T-cell (primary cell): ENCODE measurements at places on chromosomes 2 and 18.
A peak's percentile ranks its signal among the peaks of the same experiment; 100 is the strongest.

DNA sequence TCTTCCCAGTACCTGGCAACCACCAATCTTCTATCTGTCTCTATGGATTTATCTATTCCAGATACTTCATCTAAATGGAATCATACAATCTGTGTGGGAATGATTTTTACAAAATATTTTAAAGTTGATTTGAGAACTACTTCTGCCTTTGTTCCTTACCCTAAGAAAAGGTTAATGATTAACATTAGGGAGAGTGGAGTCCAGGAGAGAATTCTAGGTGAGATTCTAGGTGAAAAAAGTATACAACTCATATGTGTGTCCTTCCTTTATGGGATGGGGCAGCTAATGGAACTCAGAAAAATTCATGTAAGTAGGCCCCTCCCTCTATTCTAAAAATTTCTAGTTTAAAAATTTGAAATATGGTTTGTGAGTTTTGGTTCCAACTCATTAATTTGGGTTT is 35.9 kb upstream of the WDSUB1 start:
- no peak for DNase-seq

DNA sequence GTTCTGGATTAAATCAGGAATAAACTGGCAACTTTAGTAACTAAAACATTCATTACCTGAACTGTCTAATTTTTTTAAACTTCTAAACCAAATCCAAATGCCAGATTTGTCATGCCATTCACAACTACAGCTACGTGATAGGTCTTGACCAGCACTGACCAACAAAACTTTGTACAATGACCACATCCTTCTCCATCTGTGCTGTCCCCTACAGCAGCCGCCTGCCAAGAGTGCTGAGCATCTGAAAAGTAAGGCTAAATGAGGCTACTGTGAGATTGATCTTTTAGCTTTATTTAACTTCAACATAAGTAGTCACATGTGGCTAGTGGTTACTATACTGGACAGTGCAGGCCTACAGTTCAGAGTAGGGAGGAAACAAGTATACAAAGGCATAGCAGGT is 7.6 kb downstream of the FAM168B start:
- DNase-seq, result no peak

- DNase-seq, result no peak
Observed at GRCh38 chr18:58125183-58125582, 81.2 kb downstream of the NEDD4L start.

DNA sequence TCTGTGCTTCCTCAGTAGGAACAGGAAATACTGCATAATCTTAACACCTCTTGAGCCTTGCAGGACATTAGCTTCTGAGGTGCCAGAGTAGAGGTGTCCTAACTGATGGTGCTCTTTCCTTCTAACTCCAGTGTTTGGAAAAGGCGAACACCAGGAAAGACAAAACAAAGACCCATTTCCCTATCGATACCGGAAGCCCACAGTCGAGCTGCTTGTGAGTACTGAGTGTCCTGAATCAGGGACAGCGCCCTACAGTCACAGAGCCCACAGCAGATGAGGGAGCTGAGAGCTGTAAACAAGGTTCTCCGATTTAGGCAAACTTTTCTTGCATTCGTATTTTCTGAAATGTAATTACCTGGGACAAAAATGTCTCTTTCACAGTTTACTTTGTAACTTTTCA is 50.7 kb downstream of the SLC14A2 start:
- no peak for DNase-seq

DNA sequence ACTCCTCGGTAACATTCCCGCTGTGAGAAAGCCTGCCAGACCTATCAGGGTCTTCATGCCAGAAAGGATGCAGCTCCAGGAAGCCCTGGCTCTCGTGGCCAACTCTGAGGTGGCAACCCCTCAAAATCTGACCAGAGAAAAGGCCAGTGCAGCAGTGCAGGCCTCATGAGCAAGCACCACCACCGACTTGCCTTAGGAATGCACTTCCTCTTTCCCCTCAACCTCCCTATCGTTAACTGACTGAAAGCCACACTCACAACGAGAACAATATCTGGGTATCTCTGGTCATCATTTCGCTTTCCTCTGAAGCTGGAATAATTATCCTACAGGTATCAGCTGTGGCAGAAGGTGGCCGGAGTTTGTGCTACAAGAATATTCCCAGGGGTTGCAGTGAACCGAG is 101.4 kb upstream of the POU3F3 start:
- no peak for DNase-seq

- DNase-seq, result no peak
Observed at GRCh38 chr2:235521844-235522243, 28.0 kb downstream of the AGAP1 start.

DNA sequence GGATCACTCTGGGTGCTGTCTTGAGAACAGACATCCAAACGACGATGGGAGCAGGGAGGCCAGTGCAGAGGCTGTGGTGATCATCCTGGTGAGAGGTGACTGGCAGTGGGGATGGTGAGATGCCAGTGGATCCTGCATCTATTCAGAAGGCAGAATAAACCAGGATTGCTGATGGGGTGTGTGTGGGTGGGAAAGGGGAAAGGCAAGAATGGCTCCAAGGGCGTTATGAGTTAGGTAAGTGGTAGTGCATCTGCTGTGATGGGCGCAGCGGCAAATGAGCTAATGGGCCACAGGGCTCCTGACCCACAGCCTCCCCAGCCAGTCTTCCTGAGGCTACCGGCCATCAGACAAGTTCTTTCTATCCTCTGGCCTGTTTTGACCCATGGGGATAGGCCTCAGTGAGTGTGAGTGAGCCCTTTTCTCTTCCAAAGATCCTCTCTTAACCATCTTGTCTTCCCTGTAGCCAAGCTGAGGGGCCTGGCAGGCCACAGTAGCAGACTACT is 29.6 kb downstream of the SERTAD2 start:
- no peak for DNase-seq

GRCh38 chr2:239021651-239022436 is 174.0 kb downstream of the TWIST2 start:
- no peak for DNase-seq

GRCh38 chr2:16315458-16315835 is 350.2 kb downstream of the CYRIA start:
- DNase-seq, result no peak

GRCh38 chr2:160472839-160473251 is 20.8 kb downstream of the RBMS1 start:
- no peak for DNase-seq

- no peak for DNase-seq
Observed at GRCh38 chr18:6352275-6352674, 62.4 kb downstream of the L3MBTL4 start.

GRCh38 chr2:113039158-113039557 is 13.5 kb downstream of the IL36B start:
- no peak for DNase-seq

DNA sequence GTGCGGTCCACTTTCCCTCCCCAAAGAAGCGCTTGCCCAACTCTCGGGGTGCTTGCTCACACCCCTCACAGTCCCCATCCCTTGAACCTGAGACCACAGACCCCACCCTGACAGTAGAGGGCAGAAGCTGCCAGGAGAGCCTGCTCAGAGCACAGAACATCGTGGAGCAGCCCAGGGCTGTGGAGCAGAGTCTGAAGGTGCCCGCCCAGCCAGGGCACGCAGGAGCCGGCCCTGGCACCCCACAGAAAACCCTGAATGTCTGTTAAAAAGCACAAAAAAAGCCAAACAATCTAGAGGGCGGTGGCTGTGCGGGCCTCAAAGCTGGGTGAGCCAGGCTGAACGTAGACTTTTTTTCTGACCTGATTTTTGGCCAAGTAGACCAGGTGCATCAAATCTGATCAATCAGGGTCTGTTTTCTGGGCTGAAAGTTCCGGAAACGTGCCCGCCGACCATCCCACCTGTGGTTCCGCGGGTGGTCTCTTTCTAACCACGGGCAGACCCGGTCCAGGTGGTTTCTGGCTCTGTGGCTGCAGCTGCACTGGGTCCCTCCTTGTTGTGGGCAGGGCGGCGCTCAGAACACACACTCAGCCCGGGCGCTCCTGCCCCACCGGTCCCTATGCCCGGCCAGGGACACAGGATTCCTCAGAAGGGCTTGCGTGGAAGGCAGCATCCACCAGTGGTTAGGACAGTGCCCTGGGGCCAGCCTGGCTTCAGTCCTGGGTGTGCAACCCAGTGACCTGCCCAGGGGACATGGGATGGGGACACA is 66.3 kb downstream of the SLC66A2 start:
- DNase-seq, result no peak

- no peak for DNase-seq
Observed at GRCh38 chr18:7924616-7925015, 357.5 kb downstream of the PTPRM start.

DNA sequence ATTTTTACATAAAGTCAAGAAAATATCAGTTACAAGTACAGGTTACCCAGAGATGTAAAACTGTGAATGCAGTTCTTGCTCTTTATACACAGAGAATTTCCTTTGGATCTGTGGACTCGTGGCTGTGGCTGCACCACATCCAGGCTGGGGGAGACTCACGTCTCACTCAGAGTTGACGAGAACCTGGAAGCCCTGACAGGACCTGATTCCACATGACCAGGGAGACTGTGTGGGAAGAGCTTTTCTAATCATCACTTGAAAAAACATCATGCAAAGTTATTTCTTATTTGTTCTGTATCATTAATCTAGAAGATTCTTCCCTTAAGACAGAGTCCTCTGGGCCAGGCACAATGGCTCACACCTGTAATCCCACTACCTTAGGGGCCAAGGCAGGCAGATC is 1159.0 kb downstream of the RPIA start:
- no peak for DNase-seq

DNA sequence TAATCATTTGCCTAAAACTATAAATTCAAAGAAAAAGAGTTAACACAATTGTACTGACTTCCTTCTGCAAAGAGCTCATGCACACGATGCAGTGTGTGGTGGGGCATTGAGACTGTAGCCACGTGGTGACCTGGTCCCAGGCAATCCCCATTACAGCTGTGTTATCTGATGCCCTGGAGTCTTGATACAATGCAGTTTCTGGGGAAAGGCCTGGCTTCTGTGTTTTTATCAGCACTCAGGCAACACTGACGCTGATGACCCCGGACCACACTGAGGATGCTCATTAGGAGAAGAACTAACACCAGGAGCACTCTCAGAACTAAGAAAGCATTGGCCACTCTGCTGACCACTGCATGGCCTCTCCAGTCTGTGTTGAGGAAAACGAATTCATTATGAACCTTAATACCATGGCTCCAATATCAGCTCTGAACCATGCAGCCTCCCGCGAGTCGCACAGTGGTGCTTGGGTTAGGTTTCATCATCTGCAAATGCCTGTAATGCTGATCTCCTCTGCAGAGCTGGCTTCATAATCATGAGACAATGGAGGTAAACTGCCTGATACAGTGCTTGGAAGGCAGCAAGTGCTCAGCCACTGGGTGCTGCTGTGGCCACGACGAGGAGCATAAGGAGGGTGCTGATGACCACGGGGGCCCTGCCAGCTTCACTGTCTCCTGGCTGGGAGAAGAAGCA is 218.5 kb downstream of the MYT1L start:
- no peak for DNase-seq

DNA sequence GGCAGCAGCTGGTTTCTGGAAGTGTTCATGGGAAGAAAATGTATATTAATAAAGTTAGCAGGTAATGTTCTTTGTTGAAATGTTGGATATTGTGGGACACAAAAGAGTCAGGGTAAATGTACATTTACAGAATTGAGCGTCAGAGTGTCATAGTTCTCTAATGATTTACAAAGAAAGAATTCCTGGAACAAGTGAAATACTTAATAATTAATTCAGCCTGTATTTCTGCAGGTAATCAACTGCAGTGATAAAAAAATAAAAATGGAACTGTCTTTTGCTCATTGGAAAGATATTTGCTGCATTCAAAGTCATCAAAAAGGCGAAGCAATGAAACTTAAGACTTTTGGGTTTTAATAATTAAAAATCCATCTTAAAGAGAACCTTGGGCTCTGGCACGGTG is 27.4 kb upstream of the PTH2R start:
- DNase-seq, result no peak

DNA sequence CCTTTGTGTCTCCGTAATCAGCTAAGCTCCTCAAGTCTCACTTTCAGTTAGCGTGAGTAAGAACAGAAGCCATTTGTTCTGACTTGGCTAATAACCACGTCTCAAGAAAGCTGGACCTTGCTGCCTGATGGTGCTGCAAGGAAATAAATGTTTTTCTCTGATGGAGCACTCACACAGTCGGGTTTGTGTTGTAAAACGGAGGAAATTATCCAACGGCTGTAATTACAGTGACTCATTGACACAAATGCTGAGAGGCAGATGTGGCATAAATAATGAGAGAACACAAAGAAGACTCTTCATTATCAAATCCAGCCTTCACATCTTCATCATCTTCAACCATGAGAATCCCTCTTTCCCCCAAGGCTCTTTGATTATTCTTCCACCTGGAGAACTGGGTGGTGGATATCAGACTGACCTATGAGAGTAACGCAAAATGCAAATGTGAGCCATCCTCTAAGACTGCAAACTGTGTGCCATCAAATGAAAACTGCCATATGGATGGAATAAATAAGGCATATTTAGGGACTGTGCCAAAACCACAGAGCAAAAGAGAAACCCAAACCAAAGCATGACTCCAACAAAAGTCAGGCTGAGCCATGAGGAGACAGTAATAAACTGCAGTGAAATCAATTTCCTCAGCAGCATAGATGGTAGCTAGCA is 252.6 kb downstream of the RND3 start:
- no peak for DNase-seq

GRCh38 chr2:213152065-213152794 is 818 bp upstream of the IKZF2 start:
- peak; percentile 13 for DNase-seq

DNA sequence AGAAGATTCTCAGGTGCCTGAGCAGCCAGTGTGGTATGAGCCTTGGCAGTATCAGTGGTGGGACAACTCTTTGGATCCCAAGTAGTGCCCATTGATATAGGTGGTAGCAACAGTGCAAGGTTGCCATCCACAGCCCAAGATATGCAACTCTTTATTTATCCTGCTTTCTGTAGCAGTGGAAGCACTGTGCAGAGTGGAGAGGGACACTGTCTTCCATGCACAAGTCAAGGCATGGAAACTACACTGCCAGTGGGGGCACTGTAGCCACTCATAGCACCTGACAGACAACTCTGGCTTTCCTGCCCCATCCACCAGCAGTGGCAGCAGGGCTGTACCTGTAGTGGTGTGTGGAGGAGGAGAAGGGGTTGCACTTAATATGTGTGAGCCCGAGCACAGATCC is 409.6 kb upstream of the TMEFF2 start:
- DNase-seq, result no peak

DNA sequence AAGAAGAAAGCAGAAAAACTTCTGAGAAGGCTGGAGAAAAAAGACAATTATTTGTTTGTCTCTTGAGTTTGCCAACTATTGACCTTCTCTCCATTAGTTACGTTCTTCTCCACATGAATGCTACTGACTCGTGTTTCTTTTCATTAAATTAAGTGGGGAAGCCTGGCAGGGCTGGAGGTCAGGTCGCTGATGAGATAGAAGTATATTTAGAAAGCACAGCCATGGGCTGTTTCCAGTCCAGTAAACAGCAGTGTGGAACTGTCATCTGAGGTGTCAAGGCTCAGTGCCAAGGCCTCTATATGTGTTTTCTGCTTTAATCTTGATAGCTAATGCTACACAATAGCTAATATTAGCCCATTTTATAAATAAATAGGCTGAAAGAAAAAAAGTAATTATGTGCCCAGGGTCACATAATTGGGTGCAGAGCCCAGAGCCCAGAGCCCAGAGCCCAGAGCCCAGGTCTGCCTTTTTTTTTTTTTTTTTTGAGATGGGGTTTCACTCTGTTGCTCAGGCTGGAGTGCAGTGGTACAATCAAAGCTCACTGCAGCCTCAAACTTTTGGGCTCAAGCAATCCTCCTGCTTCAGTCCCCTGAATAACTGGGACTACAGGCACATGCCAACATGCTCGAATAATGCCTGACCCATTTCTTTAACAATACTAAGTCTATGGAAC is 6.3 kb downstream of the MSGN1 start:
- DNase-seq, result no peak

- no peak for DNase-seq
Observed at GRCh38 chr2:58959996-58960395, 718.9 kb upstream of the FANCL start.
